ENCODE measurements at places on chromosomes 5 and 9.
A peak's percentile ranks its signal among the peaks of the same experiment; 100 is the strongest.

DNA sequence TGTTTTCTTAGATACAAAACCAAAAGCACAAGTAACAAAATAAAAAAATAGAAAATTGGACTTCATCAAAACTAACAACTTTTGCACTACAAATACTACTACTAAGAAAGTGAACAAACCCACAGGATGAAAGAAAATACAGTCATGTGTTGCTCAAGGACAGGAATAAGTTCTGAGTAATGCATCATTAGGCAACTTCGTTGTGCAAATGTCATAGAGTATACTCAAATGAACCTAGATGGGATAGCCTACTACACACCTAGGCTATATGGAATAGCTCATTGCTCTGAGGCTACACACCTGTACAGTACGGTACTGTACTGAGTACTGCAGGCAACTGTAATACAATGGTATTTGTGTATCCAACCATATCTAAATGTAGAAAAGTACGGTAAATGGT is 88.3 kb downstream of the RAPGEF1 start:
- DNase-seq, result no peak

DNA sequence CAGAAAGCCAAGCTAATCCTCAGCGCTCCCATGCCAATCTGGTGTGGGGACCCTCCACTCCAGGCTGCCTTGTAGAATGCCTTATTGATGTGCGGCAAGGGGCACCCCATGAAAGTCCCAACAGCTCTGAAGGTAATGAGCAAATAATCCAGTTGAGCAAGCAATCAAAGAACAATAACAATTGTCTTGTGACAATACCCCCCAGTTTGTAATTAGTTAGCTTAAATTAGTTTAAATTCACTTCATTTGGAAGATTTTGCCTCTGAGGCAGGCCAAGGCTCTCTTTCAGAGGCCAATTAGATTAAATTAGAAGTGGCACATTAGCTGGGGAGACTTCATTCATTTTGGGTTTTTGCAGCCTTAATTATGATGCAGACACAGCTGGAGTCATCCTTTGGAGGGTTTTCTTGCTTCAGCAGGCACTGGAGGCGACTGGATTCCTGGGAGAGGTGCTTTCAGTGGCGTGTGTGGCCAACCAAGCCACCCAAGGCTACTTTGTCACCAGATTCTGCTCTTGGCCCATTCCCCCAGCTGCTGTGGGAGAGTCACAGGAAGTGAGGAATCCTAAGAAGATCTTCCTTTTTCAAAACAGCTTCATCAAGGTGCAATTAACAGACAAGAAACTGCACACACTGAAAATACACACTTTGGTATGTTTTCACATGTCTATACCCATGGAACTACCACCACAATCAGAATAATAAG is 17.9 kb upstream of the FBP1 start:
- no peak for DNase-seq

- peak; percentile 6 for DNase-seq
Observed at GRCh38 chr5:166845044-166845443, 1446.4 kb upstream of the WWC1 start.

DNA sequence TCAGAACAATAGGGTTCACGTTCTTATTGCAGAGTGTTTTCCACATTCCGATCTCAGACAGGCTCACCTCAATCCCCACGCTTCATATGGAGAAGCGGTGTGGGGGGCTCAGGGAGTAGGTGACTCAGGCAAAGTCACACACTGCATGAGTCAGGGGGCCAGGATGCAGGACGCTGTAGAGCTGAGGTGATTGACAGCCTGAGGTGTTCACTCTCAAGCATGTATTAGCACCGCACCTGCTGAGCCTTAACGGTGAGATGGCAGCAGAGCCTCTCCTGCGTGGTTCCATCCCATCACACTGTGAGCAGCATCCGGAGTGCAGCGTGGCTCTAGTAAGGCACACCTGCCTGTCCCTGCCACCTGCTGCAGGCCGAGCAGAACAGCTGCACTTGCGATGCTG is 194.0 kb downstream of the IRX2 start:
- no peak for DNase-seq

DNA sequence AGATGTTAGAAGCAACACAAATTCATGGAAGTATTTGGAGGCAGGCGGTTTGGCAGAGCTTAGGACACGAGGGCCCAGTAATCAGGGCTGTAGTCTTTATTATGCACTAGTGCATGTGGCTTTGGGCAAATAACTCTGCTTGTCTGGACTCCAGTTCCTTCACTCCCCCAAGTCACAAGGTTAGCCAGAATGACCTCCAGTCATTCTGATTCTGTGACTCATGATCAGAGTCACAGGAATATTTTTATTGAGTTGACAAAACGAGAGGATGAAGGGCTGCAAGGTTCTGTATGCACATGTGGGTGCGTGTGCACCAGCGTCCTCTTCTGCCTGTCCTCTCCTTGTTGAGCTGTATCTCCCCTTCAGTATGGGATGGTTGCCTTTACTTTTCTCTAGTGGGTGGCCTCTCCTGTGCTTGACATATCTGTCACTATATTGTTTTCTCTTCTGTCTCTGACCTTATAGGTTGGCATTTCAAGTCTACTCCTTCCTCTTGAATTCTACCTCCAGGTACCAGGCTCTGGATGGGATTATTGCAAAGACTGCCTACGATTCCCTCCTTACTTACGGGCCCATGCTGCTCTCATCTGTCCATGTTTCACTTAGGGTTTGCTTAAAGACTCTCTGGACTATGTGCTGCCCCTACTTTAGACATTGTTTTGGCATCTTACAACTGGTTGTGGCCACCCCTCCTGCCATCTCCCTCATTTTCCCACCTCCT is 94.6 kb downstream of the KDM4C start:
- DNase-seq, result no peak

DNA sequence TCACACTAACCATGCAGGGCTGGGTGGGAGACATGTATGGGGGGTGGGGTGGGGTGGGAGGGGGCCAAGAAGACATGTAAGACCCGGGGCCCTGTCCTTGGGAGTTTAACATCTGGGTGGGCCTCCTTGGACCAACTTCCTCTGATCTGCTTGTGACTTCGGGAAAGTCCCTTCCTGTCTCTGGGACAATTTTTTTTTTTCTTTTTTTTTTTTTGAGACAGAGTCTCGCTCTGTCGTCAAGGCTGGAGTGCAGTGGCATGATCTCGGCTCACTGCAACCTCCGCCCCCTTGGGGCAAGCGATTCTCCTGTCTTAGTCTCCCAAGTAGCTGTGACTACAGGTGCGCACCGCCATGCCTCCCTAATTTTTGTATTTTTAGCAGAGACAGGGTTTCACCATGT is 23.8 kb upstream of the IER5L start:
- no peak for DNase-seq

GRCh38 chr9:129698254-129698757 is 32.9 kb downstream of the PRRX2 start:
- DNase-seq, result peak; percentile 83

GRCh38 chr5:139844472-139845145 is 49.0 kb downstream of the PSD2 start:
- peak; percentile 57 for DNase-seq

GRCh38 chr5:90055831-90056328 is 353.7 kb downstream of the CETN3 start:
- peak; percentile 90 for DNase-seq

- no peak for DNase-seq
Observed at GRCh38 chr5:90326995-90327394, 82.6 kb downstream of the CETN3 start.

DNA sequence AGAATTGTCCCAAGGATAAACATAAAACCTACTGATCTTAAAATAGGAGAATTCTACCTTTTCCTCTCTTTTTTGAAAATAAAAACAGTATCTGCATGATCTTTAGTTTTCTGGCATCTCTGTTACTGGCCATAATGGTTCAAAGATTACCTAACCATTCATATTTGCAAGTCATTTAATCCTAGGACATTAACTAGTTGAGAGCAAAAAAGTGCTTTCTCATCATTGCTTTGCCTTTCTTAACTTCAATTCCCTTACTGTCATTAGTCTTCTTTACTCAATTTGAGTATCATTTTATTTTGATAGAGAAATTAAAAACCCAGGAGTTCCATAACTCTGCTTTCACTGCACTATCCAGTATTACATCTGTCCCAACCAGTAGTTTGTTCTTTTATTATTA is 68.6 kb downstream of the RFX3 start:
- DNase-seq, result no peak

- no peak for DNase-seq
Observed at GRCh38 chr5:135444360-135444759, 2.8 kb downstream of the DCANP1 start.

DNA sequence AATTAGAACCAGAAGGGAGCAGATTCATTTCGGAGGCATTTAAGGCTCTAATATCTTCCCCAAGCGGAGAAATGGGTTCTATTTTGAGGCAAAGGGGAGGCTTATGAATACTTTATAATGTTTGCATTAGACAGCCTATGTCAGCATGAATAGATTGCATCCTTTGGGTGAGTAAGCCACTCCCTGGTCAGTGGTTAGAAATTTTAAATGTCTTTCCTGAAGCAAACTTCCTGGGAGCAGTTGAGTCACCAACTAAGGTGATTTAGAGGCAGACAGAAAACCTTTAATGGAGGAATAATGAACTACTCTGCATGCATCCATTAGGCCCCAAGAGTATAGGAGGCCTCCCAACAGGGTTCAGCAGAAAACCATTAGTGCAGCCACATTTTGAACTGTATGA is 204.9 kb downstream of the ELAVL2 start:
- peak; percentile 81 for DNase-seq

DNA sequence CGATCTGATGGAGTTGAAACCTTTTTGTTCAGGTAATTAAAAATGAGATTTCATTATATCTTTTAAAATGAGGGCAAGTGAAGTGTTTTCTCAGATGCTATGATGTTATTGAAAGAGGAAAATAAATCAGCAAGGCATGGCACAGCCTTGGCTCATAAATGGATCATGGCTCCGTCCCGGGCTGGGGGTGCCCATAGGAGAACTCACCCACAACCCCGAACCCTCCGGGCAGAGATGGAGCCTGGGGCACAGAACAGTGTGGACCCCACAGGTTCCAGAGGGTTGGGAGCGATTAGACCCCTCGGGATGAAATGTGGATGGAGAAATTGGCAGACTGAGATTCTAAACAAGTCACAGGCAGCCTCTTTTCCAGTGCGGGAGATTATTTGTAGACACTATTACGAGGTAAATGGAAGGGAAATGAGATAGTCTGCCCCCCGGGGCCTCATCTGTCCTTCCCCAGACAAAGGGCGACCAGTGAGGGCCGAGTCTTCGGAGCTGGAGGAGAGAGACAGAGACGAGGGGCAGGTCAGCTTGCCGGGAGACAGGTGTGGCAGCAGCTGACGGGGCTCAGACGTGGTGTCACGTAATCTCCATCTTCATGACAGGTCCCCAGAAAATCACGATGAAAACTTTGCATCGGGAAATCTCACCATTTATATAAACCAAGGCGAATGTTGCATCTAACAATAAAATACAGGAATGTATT is 33.7 kb downstream of the NDUFS6 start:
- DNase-seq, result no peak

GRCh38 chr5:167582886-167583285 is 708.6 kb upstream of the WWC1 start:
- peak; percentile 68 for DNase-seq

GRCh38 chr5:111953351-111954127 is 196.5 kb upstream of the NREP start:
- DNase-seq, result peak; percentile 84

- DNase-seq, result no peak
Observed at GRCh38 chr5:14428302-14429081, 153.1 kb upstream of the OTULINL start.

DNA sequence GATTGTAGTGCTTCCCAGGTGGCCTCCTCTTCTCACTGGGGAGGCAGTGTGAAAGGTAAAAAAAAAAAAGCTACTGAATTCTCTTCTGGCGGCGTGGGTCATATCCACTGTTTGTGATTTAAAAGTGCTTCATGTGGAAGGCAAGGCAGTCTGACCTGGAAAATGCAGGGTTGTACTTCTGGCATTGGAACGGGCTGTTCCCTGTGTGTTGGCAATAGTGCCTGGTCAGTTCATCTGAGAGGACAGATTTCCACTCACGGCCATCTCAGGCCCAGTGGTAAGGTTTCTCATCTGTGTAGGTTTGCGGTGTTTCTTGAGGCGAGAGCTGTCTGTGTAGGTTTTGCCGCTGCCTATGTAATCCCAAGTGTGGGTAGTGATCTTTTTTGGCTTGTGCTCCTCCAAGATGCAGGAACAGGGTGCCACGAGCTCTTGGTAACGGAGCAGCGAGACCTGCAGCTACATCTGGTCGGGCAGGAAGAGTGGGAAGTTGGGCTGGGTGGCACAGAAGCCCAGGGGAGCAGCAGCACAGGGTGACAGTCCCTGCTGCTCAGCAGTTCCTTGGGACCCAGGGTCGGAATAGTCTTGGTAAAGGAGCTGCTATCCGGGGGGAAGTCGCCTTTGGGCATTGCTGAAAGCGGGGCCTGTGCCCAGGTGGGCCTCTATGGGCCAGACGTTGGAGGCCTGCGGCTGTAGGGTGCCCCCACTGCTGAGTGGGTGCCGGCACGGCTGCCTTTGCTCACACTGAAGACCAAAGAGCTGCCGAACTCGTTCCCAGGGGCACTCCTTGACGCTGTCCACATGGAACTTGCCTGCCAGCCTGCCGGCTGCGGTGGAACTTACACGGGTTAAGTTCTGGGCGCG is 11.2 kb downstream of the RCL1 start:
- DNase-seq, result no peak

- no peak for DNase-seq
Observed at GRCh38 chr5:135737701-135738563, 96.5 kb upstream of the SLC25A48 start.

DNA sequence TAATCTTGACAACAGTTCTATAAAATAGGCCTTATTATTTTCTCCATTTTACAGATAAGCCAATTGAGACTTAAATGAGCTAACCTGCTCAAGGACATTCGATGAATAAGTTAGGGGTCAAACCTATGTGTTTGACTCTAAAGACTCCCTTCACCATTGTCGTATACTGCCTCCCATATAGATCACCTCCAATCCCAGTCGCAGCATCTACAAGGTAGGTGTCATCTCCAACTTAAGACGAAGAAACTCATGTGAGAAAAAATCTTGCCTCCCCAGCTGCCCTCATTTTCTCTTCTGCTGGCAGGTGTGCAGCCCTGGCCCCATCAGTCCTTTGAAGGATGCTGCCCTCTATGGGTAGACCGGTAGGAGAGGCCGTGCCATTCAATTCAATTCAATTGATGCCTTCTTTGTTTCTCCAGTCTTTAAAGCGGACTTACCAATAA is 75.2 kb upstream of the SMARCA2 start:
- no peak for DNase-seq

- no peak for DNase-seq
Observed at GRCh38 chr5:11013793-11014192, 252.8 kb upstream of the DAP start.

DNA sequence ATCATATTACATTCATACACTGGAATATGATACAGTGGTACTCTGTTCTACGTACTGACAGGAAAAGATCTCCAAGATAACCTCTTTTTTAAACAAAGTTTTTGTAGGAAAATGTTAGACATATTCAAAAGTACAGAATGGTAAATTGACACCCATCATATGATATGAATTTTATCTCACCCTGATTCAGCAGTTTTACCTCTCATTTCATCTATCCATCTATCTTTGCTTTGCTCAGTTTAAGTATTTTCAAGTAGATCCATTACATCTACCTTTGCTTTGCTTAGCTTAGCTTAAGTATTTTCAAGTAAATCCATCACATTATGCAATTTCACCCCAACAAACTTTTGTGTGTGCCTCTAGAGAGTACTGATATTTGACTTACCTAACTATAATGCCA is 14.3 kb downstream of the CCDC112 start:
- DNase-seq, result no peak

All from fibroblast of skin of right quadriceps (primary cell).